ENCODE measurements at places on chromosomes 16 and 17.

GRCh38 chr17:259341-259976 is 78.0 kb upstream of the DOC2B start:
- no peak for DNase-seq

DNA sequence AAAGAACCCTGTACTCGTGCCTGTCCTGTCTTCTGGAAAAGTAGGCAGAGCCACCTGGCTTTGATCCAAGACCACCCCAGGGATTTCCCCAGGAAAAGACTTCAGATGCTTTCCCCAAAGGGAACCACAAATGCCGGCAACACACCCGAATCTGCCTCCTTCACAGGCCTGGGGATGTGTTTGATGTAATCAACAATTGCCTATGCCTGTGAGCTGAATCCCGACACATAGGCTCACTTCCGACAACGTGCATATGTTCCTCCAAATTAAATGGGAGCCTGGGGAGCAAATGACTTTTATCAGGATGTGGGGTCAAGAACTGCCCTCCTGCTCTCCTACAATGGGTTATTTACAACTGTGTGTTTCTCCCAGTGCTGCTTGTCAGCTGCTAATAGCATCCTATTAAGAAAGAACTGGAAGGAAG is 535.2 kb upstream of the CDH11 start:
- DNase-seq: no peak

DNA sequence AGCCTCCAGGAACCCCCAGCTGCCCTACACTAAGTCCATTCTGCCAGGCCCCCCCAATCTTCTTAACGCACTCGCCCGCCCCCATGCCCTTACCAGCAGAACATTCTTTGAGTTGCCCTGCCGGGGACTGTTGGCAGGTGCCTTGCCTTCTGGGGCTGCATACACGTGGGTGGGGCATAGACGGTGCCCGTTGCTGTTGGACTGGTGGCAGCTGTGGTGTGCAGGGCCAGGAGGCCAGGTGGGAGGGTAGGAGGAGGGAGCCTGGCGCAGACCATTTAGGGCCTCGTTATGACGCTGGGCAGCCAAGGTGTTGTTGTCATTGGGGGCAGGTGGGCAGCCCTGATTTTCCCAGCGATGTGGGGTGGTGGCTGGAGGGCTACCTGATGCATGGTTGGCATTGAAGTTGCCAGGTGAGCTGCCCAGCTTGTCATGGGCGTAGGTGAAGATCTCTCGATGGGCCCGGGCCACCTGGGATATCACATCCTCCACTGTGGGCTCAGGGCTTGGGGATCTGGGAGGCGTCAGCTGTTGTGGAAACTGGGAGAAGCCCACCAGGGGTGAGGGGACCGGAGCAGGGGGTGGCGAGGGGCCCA is 4.9 kb downstream of the NR1D1 start:
- DNase-seq: no peak

- no peak for DNase-seq
Observed at GRCh38 chr16:17225541-17225940, 245.2 kb downstream of the XYLT1 start.

GRCh38 chr16:20871258-20871657 is 28.9 kb downstream of the DCUN1D3 start:
- no peak for DNase-seq

DNA sequence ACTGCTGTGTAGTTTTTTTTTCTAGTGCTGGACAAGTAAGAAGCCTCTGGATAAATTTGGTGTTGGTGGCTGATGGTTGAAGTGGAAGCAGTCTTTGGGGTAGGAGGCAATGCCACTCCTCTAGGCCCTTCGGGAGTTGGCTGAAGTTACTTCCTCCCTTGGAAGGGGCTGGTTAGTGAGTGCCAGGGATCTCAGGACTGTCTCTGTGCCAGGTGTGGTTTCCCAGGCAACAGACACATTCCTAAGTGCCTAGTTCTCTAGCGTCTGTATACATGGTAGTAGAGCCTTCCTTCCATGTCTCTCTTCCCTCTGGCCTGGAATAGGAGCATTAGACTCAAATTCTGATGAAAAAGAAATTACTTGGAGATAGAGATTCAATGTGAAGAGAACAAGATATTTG is 15.3 kb downstream of the TMEM98 start:
- no peak for DNase-seq

GRCh38 chr16:23245268-23245667 is 56.8 kb upstream of the SCNN1B start:
- no peak for DNase-seq

GRCh38 chr17:2808367-2809335 is 12.4 kb downstream of the RAP1GAP2 start:
- no peak for DNase-seq

DNA sequence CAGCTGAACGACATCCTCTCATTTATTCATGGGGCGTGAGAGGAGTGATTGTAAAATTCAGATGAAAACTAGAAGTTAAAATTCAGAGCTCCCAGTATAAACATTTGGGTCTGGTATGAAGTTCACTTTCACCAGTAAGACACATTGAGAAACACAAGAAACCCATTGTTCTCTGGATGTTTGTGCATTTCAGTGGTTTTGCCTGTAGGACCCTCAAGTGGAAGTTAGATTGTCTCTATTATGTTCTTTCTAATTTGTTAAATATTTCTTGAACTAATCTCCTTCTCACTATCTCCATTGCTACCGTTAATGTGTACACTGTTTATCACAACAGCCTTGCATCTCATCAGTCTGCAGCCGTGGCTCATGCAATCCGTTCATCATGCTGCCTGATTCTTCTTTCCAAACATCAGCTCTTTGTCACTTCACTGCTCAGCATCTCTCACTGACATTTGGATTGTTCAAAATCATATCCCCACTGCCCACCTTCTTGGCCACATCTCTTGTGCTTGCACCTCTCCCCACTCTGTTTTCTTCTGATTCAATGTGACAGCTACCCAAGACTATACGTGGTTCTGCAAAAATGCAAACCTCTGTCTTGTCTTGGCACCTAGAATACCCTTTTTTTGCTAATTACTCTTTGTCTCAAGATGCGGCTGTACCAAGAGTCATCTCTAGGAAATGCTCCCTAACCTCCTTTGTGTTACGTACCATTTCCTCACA is 49.5 kb downstream of the HLF start:
- DNase-seq: no peak

DNA sequence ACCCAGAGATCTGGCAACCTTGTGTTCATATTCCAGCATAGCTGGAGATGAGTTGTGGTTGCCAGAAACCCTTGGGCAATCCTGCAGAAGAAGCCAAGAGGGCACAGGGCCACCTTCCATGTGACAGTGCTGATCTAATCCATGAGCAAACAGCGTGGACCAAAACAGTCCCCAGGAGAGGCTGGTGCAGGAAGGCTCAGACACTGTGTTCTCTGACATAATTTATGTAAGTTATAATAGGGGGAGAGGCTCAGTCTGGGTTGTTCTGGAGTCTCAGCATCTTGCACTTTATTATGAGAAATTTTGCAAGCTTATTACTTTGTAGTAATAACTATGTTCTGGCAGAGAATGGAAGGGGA is 273.9 kb downstream of the HAPSTR1 start:
- DNase-seq: no peak

- DNase-seq: no peak
Observed at GRCh38 chr16:46812781-46813540, 18.0 kb downstream of the C16orf87 start.

DNA sequence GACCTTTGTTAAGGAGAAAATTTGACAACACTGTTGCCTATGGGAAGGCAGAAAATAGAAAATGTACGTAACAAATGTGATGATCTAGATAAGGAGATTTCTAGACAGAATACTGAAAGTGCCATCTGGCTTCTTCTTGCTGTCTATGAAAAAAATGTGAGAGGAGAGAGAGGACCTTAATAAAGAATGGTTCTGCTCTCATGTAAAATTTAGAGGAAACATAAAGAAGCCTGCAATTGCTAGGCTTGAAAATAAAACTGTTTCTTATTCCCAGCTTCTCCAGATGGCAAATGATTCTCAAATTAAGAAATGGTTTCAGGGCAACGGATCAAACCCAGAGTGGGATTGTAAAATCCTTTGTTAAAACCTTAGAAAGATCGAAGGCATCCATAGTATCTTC is 128.5 kb downstream of the CDK5R1 start:
- no peak for DNase-seq

- DNase-seq: no peak
Observed at GRCh38 chr16:73287859-73288405, 240.0 kb upstream of the ZFHX3 start.

DNA sequence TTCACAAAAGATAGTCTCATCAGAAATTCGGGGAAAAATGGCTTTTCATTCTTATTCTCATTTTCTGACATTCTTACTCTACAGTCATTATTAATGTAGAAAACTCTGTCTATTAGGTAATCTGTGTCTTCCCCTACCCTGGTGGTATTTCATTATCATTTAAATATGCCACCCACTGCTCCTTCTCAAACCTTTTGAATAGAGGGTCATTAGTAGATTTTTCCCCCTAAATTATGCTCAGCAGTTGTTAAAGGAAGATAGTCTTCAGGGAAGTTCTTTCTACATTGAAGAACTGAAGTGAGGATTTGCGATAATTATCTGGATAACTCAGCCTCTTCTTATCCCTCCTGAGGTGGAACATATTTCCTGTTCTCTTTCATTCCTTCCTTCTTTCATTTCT is 989.5 kb upstream of the RBFOX1 start:
- no peak for DNase-seq

- DNase-seq: no peak
Observed at GRCh38 chr16:86343027-86343795, 167.1 kb upstream of the FOXF1 start.

DNA sequence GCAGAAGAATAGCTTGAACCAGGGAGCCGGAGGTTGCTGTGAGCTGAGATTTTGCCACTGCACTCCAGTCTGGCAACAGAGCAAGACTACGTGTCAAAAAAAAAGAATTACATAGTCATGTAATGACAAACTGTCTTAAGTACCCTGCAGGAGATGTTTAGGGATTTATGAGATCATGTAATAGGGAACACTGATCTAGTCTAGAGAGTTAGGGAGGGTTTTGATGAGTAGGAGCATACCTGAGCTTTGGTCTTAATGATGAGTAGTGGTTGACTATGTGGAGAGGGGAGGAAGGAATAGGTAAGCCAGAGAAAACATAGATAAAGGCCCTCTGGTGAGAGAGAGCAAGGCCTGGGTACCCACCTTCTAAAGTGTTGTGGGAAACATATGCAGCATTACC is 30.1 kb upstream of the NF1 start:
- no peak for DNase-seq

DNA sequence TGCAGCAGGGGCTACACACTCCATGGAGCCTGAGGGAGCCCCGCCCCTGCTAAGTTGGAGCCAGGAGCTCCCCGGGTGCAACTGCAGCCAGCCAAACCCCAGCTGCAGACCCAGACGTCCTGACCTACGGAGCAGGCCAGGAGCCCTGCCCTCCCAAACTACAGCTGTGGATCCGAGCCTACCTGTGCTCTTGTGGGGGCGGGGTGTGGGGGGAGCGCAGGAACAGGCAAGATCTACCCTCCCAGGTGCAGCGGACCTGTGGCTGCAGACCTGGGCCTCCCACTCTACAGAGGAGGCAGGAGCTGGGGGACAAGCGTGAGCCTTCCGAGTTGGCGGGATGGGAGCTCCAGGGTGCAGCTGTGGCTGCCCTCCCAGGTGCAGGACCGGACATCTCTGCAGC is 29.7 kb upstream of the MYLK3 start:
- DNase-seq: no peak

GRCh38 chr16:85323961-85324253 is 211.6 kb upstream of the CIBAR2 start:
- DNase-seq: no peak

- no peak for DNase-seq
Observed at GRCh38 chr16:23501291-23501690, 9.0 kb downstream of the GGA2 start.

DNA sequence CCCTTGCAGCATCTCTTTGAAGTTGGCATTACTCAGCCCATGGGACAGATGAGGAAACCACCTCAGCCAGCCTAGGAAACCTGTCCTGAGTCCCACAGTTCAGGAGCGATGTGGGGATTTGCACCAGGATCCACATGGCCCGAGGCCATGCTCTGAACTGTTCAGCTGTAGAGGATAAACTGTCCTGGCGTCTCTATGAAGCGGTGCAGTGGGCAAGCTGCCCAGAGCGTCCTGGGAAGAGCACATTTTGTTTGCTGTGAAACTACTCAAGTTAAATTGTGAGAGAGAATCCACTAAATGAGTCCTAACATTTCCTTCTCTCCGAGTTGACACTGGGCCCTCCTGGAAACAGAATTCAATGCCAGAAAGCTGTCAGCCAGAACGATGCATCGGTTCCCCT is 276.6 kb upstream of the TNRC6C start:
- no peak for DNase-seq

GRCh38 chr17:44087319-44087718 is 16.8 kb downstream of the G6PC3 start:
- no peak for DNase-seq

GRCh38 chr16:35532576-35532975 is 2073.2 kb downstream of the TP53TG3F start:
- no peak for DNase-seq

- DNase-seq: no peak
Observed at GRCh38 chr16:49495596-49496355, 122.2 kb downstream of the C16orf78 start.

Data from CD4-positive, alpha-beta memory T cell (primary cell).